IMR-90 (cell line): ENCODE measurements at places on chromosomes 16 and 17.

DNA sequence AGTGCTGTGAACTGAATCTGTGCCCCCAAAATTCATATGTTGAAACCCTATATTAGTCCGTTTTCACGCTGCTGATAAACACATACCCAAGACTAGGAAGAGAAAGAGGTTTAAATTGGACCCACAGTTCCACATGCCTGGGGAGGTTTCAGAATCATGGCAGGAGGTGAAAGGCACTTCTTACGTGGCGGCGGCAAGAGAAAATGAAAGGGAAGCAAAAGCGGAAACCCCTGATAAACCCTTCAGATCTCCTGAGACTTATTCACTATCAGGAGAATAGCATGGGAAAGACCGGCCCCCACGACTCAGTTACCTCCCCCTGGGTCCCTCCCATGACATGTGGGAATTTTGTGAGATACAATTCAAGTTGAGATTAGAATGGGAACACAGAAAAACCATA, 3.7 kb upstream of the SPDYE4 start:
- DNase-seq: no peak
- no peak overlapping the region for H3K4me3 ChIP-seq
- peaks cover 22% of the 10 kb centered on the region for H3K27me3 ChIP-seq
- no peak overlapping the region for H3K27ac ChIP-seq
- no peaks in the 10 kb centered on the region for H3K36me3 ChIP-seq
- no peaks in the 10 kb centered on the region for H3K4me1 ChIP-seq

- no peaks in the 10 kb centered on the region; the same call in 1 of the 2 replicates for H3K4me1 ChIP-seq
- H3K27me3 ChIP-seq: no peaks in the 10 kb centered on the region
- 0 out of 2 replicates have a peak overlapping the region, but pooled peaks have one; percentile 46 for H3K4me3 ChIP-seq
- no peak overlapping the region for H3K27ac ChIP-seq
- peak; percentile 29 for DNase-seq
- H3K36me3 ChIP-seq: no peaks in the 10 kb centered on the region
Measured at GRCh38 chr17:71337938-71338337, 782.9 kb upstream of the SOX9 start.

GRCh38 chr17:28379814-28380801, 8.6 kb downstream of the SARM1 start:
- peaks cover 22% of the 10 kb centered on the region for H3K36me3 ChIP-seq
- no peaks in the 10 kb centered on the region for H3K27me3 ChIP-seq
- H3K4me1 ChIP-seq: peaks cover 1% of the 10 kb centered on the region; the same call in 1 of the 2 replicates

- peaks cover 13% of the 10 kb centered on the region for H3K27me3 ChIP-seq
- DNase-seq: no peak
- no peaks in the 10 kb centered on the region for H3K36me3 ChIP-seq
Measured at GRCh38 chr17:40755231-40755630, at the start of gene KRT25. Gene KRT25, minus strand, starts transcription at chr17:40755331. Its CDS starts 60 bp downstream, at chr17:40755271.

GRCh38 chr17:73156166-73156840, 8.5 kb upstream of the SSTR2 start:
- H3K27me3 ChIP-seq: peaks cover 18% of the 10 kb centered on the region
- no peaks in the 10 kb centered on the region for H3K36me3 ChIP-seq
- peaks cover 3% of the 10 kb centered on the region; the same call in 1 of the 2 replicates for H3K4me1 ChIP-seq
- DNase-seq: peak; percentile 68
- H3K27ac ChIP-seq: no peak overlapping the region

GRCh38 chr16:84567286-84567962, 50.5 kb downstream of the COTL1 start:
- no peak overlapping the region for H3K4me3 ChIP-seq
- peaks cover 2% of the 10 kb centered on the region; the same call in 1 of the 2 replicates for H3K4me1 ChIP-seq

- H3K36me3 ChIP-seq: no peaks in the 10 kb centered on the region
- H3K27ac ChIP-seq: no peak overlapping the region
- H3K4me1 ChIP-seq: no peaks in the 10 kb centered on the region
- no peak overlapping the region for H3K4me3 ChIP-seq
- no peaks in the 10 kb centered on the region for H3K27me3 ChIP-seq
Measured at GRCh38 chr17:8994319-8994718, 27.0 kb upstream of the NTN1 start.
